Ascending aorta (tissue), 2 donors: ENCODE measurements at places on chromosomes 16 and 17. TPM values are rescaled to one million over a fixed set of nuclear protein-coding genes. Genes with fewer than 3 reads are reported as not detected.

The KRT36 gene
- total RNA-seq: not detected

The HOXB9 gene
- total RNA-seq: not detected

GRCh38 chr17:43791589-43791988 is 11.4 kb downstream of the CFAP97D1 start:
- DNase-seq: no peak

- no peak for DNase-seq
Observed at GRCh38 chr17:17613708-17614114, 22.2 kb upstream of the PEMT start.
